ENCODE measurements at places on chromosomes 6 and 20. TPM values are rescaled to one million over a fixed set of nuclear protein-coding genes. Genes with fewer than 3 reads are reported as not detected.

DNA sequence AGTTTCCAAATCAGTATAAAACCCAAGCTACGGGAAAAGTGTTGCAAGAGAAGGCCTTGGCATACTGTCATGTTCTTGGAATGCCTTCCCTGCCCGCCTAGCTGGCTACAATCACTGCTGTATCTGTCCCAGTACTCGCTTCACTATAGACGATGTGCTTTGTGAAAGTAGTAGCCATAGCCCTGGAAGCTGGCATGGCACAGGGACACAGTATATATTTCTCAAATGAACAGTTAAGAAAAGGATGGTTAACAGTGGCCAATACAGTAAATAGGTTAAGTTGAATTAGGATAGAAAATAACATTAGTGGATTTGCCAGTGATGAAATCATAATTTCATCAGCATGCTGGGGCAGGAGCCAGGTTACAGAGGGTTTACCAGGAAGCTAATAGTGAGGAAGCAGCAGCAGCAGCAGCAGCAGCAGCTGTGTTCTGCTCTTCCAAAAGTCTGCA, 499.3 kb downstream of the CDKAL1 start:
- DNase-seq = no peak

The TGM2 gene
- total RNA-seq = 362 TPM

The CGA gene
- total RNA-seq = not detected

The CCDC170 gene
- total RNA-seq = 5.4 TPM

The PSMB1 gene
- 117 TPM for total RNA-seq

GRCh38 chr6:47407300-47408281, 70.0 kb upstream of the CD2AP start:
- no peak for DNase-seq

The TENT5A gene
- 26.6 TPM for total RNA-seq

DNA sequence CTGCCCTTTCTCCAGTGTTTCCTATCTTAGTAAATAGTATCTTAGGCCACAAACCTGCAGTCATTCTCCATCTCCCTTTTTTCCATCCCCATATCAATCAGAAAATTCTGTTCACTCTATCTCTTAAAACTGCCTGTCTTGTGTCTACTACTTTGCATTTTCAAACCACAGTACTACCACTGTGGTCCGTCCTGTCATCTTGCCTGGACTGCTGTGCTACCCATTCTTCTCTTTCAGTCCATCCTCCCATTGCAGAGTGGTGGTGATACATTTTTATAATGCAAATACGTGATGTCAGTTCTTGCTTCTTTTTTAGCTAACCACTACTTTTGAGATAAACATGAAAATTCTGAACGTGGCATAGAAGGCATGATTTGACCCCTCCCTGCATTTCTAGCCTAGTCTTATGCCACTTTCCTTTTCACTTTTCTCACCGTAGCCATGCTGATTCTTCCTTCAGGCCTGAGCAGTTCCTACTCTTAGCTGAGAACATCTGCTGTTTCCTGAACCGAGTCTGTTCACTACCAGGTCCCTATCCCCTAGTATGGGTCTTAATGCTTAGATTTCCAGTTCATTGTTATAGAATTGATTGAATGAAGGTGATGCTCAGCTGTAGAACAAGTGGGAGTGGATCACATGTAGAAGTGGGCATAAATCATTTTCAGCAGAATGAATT, 13.8 kb downstream of the TBPL1 start:
- no peak for DNase-seq

DNA sequence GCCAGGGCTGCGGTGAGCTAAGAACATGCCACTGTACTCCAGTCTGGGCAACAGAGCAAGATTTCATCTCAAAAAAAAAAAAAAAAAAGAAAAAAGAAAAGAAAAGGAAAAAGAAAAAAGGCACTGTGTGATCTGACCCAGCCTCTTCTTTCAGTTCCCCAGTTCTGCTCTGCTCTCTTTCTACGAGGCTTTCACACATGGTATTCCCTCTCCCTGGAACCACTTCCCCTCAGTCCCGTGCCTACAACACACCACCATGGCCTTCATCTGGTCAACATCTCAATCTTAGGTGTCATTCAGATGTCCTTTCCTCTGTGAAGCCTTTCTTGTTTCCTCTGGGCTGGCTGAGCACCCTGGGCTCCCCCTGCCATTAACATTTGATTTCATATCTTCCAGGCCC, 2.3 kb upstream of the DSN1 start:
- DNase-seq = no peak

Data from lower lobe of right lung (tissue), 2 donors.